Thyroid gland (tissue), 4 donors: ENCODE measurements at places on chromosomes 16 and 17. TPM values are rescaled to one million over a fixed set of nuclear protein-coding genes. Genes with fewer than 3 reads are reported as not detected.

The NOD2 gene
- 0.45 TPM for total RNA-seq

DNA sequence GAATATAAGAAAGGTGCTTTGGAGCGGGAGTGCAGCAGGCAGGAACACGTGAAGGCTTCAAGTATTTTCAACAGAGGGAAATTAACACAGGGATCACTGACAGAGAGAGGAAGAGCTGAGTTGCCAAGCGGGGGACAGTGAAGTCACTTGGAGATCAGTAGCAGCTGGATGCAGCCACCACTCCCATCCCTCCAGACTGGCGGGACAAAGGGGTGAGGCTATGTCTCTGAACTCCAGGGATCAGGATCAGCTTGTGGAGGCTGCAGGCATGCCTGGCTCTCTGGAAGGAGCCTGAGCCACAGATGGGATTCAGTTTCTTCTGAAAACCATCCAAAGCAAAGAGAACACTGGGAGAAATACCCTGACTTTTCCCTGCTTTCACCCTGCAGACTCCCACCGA is 113.7 kb upstream of the IRX3 start:
- no peaks in the 10 kb centered on the region for H3K36me3 ChIP-seq
- no peak overlapping the region for H3K4me3 ChIP-seq
- no peaks in the 10 kb centered on the region for H3K27me3 ChIP-seq
- no peaks in the 10 kb centered on the region for H3K4me1 ChIP-seq
- no peak overlapping the region for H3K27ac ChIP-seq

GRCh38 chr17:21680366-21680765 is 12.0 kb upstream of the KCNJ18 start:
- DNase-seq, result no peak
- no peak overlapping the region for H3K27ac ChIP-seq
- no peaks in the 10 kb centered on the region for H3K36me3 ChIP-seq
- no peak overlapping the region for H3K4me3 ChIP-seq

- no peaks in the 10 kb centered on the region for H3K27me3 ChIP-seq
- no peak overlapping the region for H3K27ac ChIP-seq
- no peaks in the 10 kb centered on the region for H3K4me1 ChIP-seq
- no peak for DNase-seq
- H3K36me3 ChIP-seq, result no peaks in the 10 kb centered on the region
- H3K4me3 ChIP-seq, result no peak overlapping the region
Measured at GRCh38 chr16:66229651-66230050, 136.8 kb upstream of the CDH5 start.

The CTRB1 gene
- not detected for total RNA-seq

GRCh38 chr16:84483882-84484565 is 20.4 kb downstream of the MEAK7 start:
- H3K4me1 ChIP-seq, result no peaks in the 10 kb centered on the region
- no peak overlapping the region for H3K27ac ChIP-seq
- H3K27me3 ChIP-seq, result no peaks in the 10 kb centered on the region
- no peak for DNase-seq
- peaks cover 15% of the 10 kb centered on the region for H3K36me3 ChIP-seq
- no peak overlapping the region for H3K4me3 ChIP-seq

- DNase-seq, result no peak
- H3K4me1 ChIP-seq, result peaks cover 9% of the 10 kb centered on the region
- H3K27me3 ChIP-seq, result no peaks in the 10 kb centered on the region
- H3K36me3 ChIP-seq, result no peaks in the 10 kb centered on the region
- no peak overlapping the region for H3K4me3 ChIP-seq
Measured at GRCh38 chr16:4347010-4347409, 4.1 kb downstream of the PAM16 start.
